ENCODE measurements at places on chromosomes 5 and 9.
A peak's percentile ranks its signal among the peaks of the same experiment; 100 is the strongest.

DNA sequence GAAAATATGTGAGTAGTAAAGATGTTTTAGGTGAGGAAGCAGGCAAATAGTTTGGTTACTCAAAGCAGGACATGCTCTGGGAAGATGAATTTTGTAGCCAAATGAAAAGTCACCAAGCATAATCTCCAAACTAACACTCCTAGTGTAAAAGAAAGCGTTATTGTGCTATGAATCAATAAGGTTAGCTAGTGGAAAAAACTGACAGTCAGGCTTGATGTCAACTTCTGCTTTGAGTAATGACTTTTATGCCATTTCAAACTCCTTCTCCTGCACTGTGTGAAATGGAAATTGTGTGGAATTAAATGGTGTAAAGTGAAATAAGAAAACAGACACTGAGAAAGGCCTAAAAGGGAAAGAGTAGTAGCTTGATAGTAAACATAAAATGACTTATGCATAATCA is 637.2 kb upstream of the DMAC1 start:
- no peak for DNase-seq

- DNase-seq = no peak
Observed at GRCh38 chr9:79689576-79689975, 117.8 kb downstream of the TLE4 start.

GRCh38 chr9:23559522-23559921 is 266.5 kb downstream of the ELAVL2 start:
- no peak for DNase-seq

DNA sequence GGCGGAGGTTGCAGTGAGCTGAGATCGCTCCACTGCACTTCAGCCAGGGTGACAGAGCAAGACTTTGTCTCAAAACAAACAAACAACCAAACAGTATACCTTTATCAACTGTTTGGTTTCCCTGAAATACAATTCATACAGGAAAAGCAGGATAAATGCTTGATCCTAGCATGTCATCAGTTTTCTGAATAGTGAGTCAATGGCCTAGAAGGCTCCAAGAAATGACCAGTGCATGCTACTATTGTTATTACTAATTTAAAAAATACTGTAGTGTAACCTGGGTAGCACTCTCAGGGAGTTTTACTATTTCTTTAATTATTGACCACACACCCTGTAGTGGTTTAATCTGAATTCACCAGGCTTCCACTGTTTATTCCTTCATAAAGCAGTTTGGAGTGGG is 101.0 kb upstream of the PTPN3 start:
- no peak for DNase-seq

GRCh38 chr5:132460846-132461568 is 29.6 kb downstream of the IRF1 start:
- DNase-seq = no peak

DNA sequence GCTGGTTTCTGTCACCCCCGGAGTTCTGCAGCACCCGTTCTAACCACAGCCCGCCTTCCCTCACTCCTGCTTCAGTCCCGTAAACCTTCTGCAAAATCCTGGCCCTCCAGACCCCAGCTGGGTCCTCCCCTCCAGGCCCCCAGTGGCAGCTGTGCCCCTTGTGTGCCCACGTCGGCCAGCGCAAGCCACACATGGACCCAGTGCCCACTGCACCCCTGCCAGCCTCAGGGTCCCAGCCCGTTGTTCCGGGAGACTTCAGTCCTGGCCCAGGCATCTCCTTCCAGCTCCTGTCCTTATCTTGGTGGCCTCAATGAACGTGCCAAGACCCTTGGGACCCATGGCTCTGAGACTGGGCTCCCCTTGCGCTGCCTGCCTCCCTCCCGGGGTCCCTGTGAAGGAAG is 43.2 kb downstream of the EXD3 start:
- DNase-seq = no peak

DNA sequence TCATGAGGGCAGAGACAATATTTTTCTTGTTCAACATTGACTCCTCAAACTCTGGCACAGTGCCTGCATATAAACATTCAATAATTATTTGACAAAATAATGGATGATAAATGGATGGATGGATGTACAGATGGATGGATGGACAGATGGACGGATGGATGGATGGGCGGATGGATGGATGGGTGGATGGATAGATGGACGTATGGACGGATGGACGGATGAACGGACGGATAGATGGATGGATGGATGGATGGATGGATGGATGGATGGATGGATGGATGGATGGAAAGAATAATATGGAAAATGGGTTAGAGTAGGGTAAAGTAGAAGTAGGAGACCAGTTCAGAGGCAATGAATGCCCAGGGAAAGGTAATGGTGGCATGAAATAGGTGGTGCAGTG is 589.2 kb downstream of the EBF1 start:
- DNase-seq = no peak

GRCh38 chr9:117344892-117345660 is 69.8 kb downstream of the ASTN2 start:
- DNase-seq = no peak

- DNase-seq = no peak
Observed at GRCh38 chr5:173324115-173325001, 3.9 kb downstream of the STC2 start.

- peak; percentile 31 for DNase-seq
Observed at GRCh38 chr9:111621895-111622480, 9.1 kb upstream of the DNAJC25 start.

DNA sequence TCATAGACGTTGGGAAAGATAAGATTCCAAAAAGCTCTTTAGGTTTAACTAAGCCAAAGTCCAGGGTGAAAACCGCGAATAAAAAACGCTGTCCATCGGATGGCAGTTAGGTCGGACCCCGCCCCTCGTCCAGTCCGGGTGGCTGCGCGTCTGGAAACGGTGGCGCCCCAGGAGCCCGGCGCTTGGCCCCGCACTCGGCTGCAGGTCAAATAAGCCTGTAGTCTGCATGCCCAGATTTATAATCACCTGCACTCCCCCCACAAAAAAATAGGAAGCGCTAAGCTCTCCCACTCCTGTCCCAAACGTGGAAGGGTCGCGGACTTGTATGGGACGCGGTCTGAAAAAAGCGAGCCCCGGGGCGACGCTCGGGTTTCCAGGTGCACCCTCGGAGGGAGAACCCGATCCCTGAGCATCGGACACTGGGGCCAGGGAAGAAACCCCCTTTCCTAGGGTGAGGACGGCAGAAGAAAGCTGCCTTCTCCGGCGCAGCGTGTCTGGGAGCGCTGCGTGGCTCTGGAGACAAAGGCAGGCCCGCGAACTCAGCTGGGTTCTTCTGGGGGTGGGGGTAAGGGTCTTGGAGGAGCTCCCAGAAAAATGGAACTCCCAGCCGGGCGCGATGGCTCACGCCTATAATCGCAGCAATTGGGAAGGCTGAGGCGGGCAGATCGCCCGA is 923 bp upstream of the ZBTB5 start:
- peak; percentile 39 for DNase-seq

- DNase-seq = no peak
Observed at GRCh38 chr5:116076496-116076895, 8.3 kb upstream of the COMMD10 start.

DNA sequence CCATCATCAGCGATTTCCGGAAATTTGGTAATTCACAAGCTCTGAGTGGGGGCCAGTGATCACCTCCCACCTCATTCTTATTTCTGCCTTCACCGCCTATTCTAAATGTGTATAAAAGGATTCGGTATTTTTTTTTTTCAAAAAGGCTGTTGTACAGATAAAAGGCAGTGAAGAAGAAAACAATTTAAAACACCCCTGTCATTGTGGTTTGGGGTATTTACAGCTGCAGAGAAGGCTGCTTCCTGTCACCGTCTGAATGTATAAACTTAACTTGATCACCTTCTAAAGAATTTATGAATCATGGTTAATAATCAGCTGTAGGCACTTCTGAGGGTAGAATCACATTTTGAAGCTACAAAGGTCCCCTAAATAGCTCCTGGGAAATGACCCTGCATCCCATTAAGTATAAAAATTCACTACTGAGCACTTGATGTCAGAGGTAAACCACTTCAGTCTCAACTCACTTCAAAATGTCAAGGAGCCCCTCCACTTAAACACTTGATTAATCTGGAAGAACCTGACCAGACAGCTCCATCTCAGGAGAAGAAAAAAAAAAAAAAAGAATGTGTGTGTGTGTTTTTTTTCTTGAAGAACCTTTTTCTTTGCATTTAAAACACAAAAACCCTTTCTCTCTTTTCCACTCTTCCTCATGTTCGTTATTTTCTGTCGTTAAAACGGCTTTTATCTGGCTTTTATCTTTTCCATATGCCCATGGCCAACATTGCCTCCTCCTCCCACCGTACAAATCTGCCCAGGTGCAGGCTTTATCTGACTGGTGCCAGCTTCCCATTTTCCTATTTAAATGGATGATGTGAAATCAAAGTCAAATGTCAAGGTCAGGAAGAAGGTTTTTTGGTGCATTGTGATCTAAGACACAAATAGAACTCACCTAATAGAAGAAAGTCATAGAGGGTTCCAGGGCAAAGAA is 291.2 kb downstream of the IRX1 start:
- no peak for DNase-seq

GRCh38 chr5:171826132-171826531 is 40.5 kb downstream of the SMIM23 start:
- DNase-seq = no peak

- no peak for DNase-seq
Observed at GRCh38 chr5:34007201-34007620, 639 bp downstream of the AMACR start.

DNA sequence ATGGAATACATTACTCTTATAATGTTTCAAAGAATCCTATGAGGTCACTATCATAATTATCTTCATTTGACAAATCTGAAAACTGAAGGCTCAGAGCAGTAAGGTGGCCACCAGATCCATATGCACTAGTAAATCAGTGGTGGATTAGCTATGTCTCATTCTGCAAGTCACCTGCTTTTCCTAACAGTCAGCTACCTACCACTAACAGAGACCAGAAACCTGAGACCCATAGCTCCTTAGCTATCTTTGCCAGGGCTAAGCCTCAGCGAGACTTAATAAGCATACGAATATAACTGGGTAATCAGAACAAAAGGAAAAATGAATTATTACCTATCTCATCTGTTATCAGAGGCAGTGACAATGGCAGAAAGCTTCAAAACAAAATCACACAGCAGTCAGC is 118.7 kb downstream of the AUH start:
- no peak for DNase-seq

GRCh38 chr9:4799033-4799430 is 6.3 kb downstream of the RCL1 start:
- no peak for DNase-seq

- no peak for DNase-seq
Observed at GRCh38 chr5:56282216-56282615, 49.1 kb upstream of the ANKRD55 start.

DNA sequence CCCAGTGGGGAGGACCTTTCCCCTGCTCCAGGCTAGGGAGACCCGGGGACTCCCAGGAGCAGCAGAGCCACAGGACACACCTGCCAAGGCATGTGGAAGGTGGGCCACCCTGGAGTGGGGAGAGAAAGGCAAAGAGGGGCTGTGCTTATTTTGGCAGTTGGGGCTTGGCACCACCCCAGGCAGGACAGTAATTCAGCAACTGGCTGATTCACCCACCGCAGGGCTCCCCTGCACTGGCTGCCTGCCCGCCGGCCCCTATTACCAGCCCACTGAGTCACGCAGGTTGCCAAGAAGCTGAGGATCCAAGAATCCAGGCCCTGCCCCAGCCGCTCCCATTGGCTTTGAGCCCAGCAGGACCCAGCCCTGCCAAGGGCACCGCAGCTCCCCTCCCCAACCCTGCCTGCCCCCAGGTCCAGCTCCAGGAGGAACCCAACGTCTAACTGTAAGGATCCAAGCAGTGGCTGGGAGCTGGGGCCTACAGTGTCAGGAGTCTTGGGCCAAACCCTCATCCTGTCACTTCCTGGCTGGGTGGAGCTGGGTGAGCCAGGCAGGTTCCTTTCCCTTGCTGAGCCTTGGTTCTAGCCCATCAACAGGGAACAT is 14.2 kb upstream of the RALGDS start:
- no peak for DNase-seq

DNA sequence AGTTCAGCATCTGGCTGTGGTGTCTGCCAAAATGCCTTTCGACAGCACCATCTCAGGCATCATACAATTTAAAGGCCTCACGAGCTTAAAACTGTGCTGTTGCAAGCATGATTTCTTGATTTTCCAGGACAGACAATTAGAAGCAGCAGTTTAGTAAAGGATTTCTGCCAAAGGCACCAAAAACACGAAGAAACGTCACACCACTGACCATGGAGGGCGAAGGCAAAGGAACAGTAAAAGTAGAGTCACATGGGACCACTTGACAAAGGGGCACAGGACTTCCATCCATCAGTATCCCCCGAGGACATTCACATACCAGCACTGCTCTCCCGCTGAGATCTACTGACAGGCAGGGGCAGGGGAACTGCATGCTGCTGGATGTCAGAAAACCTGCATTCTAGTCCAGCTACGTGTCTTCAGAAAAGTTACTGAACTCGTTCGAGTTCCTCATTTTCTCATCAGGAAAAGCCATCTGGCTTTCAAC is 70.4 kb upstream of the FBXW11 start:
- DNase-seq = no peak

DNA sequence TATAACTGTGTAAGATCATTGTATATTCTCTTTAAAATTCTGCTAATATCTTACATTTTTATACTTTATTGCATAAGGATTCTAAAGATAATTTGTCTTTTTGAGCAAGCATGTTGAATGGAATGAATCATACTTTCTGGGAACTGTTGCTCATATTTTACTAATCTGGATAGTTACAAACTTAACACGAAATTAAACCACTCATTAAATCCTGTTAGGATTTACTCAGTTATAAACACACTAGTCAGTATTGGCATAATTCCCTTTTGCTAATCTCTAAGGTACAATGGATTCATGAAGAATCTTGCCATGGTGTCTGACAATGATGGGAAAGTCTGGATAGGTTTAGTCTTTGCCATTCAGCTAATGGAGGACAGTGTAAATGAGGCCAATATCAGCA is 338.1 kb upstream of the SMC2 start:
- DNase-seq = no peak

GRCh38 chr5:54804086-54804485 is 181.3 kb downstream of the ESM1 start:
- DNase-seq = no peak

- DNase-seq = no peak
Observed at GRCh38 chr9:114025196-114025753, 52.8 kb downstream of the AMBP start.

GRCh38 chr5:169701910-169702451 is 64.9 kb downstream of the DOCK2 start:
- DNase-seq = peak; percentile 34

GRCh38 chr5:91142819-91143218 is 240.3 kb downstream of the ARRDC3 start:
- DNase-seq = no peak

GRCh38 chr5:11247224-11247623 is 486.2 kb upstream of the DAP start:
- DNase-seq = no peak

- no peak for DNase-seq
Observed at GRCh38 chr5:29982457-29982856, 1211.0 kb upstream of the CDH6 start.

- no peak for DNase-seq
Observed at GRCh38 chr9:95504053-95504963, 12.5 kb downstream of the PTCH1 start.

Measured in HEK293T (cell line).